ENCODE measurements at places on chromosomes 4 and X.

DNA sequence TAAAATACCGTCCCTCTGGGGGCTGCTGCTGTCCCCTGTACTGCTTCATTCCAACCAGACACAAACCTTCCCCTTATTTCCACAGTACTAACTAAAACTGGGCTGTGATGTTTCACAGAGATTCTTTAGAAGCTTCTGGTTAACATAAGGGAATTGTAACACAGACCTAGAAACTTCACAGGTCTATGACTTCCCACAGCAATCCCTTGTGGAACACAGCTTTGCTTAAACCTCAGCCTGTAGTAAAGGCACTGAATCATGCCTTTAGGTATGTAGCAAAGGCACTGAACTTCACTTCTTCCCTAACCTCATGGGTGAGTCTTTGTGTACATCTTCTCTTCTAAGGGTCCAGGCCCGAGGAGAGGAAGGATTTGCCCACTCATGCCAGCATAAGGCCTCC lies 49.4 kb downstream of the SPINK2 start:
- DNase-seq, result no peak

DNA sequence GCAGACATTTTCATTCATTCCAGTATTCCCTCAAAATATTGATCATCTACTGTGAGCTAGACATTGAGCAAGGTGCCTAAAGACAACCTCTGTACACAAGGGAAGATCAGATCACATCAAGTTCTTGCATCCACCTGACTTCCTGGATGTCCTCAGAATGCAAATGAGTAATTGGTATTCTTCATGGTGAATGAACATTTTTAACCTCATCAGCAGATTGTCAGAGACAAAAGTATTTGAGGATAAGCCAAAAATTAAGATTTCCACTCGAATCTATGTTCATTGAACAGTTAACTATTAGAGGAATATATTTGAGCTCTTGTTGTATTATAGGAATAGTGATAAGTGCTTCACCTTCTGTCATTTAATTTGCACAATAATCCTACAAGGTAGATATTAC lies 1.3 kb downstream of the SMARCAD1 start:
- DNase-seq, result no peak

DNA sequence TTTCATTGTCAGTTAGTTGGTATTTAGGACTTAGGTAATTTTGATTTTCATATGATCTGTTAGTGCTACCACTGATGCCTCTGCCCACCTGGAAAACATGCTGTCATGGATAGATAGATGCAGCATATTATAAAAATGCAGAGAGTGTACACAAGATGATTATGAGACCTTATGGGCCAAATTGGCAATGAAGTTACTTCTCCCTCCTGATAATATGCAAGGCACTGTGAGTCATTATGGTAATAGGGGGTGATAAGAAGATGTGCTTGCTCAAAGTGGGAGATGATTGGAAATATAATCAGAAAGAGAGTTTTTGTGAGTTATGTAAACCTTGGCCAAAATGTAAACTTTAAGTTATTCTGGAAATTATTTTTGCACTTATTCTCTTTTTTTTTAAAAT lies 56.6 kb upstream of the RHOH start:
- DNase-seq, result no peak

GRCh38 chr4:121151942-121152341 lies 12.2 kb downstream of the TNIP3 start:
- DNase-seq, result no peak

DNA sequence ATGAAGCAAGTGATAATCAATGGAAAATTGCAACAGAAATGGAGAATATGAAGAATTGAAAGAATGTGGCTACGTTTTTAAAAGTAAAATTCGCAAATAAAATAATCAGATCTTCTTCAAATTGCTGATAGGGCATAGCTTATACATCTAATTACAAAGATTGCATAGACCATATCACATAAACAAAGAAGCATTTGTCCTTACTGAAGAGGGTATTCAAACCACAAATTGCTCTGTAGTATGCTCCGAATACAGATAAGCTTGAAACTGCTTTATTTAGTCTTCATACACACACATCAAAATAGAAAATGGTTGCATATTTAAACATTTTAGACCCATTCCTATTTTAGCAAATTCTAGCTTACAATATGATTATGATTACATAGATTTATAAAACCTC lies 206.7 kb upstream of the SLIT2 start:
- DNase-seq, result no peak

DNA sequence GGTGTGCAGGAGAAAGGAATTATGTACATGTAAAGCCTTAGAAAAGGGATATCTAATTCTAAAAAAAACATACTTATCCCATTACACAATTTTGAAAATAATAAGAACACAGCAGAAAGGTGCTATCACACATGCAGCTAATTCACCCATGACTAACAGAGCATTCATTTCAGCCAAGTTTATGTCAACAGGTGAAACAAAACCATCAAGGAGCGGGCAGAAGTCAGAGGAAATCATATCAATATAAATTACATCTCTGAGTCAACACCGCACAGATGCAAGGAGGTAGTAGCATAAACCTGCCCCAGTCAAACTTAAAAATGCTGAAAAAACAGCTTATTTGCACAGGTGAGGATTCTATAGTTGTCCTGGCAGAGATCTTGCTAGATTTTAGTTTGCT lies 197.9 kb downstream of the PRDM5 start:
- DNase-seq, result no peak

DNA sequence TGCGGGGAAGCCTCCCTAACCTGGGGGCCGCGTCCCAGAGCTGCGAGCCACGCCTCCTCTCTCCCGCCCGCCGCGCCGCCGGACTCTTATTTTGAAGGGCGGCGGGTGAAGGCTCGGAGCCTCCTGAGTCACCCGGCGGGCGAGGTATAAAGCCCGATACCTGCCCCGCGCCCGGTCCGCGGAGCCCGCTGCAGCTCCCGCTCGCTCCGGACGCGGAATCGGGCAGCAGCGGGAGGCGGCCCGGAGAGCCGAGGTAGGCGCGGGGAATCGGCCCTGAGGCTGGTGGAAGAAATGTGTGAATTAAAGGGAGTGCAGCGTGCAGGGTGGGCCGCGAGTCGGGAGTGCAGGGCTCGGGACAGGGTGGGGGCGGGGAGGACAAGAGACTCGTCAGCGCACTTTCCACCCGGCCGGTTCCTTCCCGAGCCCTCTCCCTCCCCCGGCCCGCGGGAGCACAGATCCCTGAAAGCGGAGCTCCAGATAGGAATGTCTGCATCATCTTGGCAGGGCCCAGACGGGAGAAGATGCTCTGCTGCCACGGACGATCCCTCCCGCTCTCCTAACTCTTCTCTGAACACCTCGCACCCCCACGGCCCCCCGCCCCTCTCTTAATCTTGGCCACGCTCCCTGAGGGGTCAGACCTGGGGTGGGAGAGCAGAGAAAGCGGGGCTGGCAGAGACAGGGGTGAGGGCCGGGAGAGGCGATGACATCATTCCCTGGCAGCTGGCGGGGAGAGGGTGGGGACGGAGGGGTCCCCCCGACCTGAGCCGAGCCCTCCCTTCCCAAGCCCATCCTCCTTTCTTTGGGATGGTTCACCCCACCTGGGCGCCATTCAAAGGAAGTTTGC lies 177.9 kb downstream of the CBR4 start:
- no peak for DNase-seq

GRCh38 chr4:183728223-183729068 lies 69.4 kb downstream of the TRAPPC11 start:
- no peak for DNase-seq

DNA sequence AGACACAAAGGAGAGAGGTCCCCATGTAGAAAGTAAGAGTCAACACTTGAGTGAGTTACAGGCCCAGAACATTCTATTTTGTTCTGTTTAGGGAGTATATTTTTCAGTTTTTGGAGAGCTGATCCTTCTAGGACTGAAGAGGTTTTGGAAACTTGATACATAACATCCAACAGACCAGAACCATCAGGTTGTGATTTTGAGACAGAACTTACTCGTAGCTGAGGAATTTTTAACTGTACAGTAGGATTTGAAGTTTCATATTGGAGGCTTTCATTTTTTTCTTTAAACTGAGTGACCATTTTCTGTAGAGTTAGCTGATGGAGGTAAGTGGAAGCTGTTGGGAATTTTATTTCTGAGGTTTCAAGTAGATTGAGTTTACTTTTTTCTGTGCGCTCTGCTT lies 73.3 kb downstream of the NCAPG start:
- DNase-seq, result no peak

- DNase-seq, result no peak
Measured at GRCh38 chrX:9071031-9071650, 37.2 kb upstream of the FAM9B start.

- no peak for DNase-seq
Measured at GRCh38 chrX:15170927-15171326, 99.0 kb downstream of the ASB9 start.

DNA sequence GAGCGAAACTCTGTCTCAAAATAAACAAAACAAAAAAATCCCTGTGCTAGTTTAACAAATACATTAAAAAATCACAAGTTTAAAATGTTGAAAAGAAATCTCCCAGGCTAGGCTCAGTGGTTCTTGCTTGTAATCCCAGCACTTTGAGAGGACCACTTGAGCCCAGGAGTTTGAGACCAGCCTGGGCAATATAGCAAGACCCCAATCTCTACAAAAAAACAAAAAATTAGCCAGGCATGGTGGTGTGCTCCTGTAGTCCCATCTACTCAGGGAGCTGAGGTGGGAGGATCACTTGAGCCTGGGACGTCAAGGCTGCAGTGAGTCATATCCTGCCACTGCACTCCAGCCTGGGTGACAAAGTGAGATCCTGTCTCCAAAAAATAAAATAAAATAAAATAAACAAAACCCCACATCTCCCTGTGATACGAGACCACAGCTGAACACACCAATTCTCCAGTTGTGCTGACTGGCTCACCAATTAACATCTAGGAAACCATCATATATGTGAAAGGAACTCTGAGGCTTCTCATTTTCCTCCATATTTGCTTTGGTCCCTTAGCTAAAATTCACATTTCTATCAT lies 7.3 kb downstream of the RPS4X start:
- no peak for DNase-seq

- DNase-seq, result no peak
Measured at GRCh38 chr4:184453365-184454160, 20.8 kb downstream of the IRF2 start.

- DNase-seq, result no peak
Measured at GRCh38 chrX:100404851-100405250, 5.2 kb downstream of the PCDH19 start.

DNA sequence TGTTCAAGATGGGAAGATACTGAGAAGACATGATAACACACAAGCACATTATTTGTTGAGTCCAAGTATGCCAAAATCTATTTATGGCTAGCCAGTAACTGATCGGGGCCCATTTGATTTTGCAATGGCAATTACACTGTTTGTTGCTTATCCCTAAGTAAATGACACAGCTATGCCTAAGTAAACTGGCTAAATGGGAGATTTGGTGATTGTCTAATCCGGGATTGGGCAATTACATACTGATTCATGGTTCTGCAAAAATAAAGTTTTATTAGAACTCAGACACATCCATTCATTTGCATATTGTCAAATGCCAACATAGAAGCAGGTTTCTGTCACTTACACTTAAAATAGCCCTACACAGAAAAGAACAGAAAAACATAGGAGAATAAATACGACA lies 140.2 kb upstream of the TBL1X start:
- DNase-seq, result no peak

DNA sequence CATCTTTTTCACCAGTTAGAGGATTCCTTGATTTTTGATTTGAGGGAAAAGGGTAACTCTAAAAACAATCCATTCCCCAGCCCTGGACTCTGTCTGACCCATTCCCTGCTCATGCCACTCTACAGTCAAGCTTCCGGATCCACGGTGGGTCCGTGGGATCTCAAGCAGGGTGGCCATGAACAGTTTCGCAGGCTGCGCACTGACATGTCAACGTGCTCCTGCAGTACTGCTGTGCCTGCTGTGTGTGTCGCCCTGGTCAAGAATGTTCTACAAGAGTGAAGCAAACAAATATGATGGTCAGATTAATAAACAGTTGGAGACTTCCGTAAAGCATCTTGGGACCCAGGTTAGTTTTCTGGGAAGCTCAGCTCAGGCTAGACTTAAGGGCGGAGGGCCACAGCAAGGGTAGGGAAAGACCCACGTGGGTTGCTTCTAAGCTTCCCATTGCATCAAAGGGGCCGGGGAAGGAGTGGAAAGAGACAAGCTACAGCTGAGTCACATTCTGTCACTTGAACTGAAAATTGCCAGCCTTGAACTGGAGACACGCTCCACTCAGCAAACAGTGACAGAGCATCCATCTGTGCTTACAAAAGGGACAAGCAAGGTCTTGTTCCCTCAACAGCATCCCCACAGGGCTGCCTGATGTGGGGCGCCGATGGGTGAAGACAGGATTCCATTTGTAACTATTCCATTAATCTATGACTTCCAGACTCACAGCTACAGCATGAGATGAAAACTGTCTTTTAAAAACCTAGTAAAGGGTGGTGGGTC lies 81.8 kb downstream of the MTMR1 start:
- DNase-seq, result no peak

- no peak for DNase-seq
Measured at GRCh38 chr4:89909889-89910288, 15.2 kb downstream of the MMRN1 start.

GRCh38 chr4:139311909-139312308 lies 9.6 kb upstream of the NDUFC1 start:
- no peak for DNase-seq

GRCh38 chr4:73885574-73886267 lies 16.5 kb downstream of the CXCL1 start:
- no peak for DNase-seq

DNA sequence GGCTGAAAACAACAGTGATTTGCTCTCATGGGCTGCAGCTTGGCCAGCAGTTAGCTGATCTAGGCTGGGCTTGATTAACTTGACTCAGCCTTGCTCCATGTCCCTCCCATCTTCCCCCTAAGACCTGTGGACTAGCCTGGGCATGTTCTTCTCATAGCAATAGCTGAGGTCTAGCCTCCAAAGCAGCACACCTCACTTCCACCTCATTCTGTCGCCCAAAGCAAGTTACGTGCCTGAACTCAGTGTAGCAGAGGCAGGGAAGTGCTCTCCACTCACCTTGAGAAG lies 62.2 kb downstream of the EVC start:
- DNase-seq, result no peak

All from GM12864 (cell line).